Thymus (tissue), 14 donors: ENCODE measurements at places on chromosomes 12 and 14.

DNA sequence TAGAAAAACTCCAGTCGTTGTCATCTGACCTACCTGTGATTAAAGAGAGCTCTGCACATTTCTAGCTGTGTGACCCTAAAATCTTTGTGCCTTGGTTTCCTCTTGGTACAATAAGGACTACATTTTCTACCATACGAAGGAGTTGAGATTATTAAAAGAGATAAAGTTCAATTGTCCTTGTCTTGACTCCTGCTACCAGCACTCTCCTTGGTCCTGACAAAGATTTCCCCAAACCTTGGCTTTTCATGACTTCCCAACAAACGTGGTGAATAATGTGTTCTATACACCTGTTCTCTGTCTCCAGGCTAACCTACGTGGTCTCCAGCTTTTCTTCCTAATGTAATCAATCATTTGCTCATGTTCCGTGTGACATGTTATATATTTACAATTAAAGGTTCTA lies 223.5 kb downstream of the MSRB3 start:
- no peaks in the 10 kb centered on the region for H3K36me3 ChIP-seq
- no peaks in the 10 kb centered on the region for H3K4me1 ChIP-seq
- no peak overlapping the region for H3K27ac ChIP-seq

DNA sequence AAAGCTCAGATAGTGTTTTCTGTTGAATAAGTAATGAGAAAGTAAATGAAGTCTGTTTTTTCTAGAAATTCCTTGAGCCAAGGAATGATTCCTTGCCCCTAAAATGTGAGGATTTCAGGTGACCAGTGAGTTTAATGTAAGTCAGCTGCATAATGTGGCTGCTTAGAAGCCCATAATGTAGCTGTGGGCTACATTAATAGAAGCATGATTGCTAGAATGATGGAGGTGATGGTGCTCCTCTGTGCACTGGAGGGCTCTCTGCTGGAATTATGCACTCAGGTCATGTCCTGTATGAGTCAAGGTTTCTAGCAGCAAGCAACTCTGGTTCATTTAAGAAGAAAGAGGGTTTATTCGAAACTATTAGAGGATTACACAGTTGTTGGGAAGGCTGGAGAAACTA lies 19.6 kb upstream of the PWP1 start:
- no peak overlapping the region for H3K27ac ChIP-seq
- H3K4me3 ChIP-seq: no peak overlapping the region
- H3K4me1 ChIP-seq: no peaks in the 10 kb centered on the region
- H3K36me3 ChIP-seq: no peaks in the 10 kb centered on the region
- H3K27me3 ChIP-seq: no peaks in the 10 kb centered on the region

DNA sequence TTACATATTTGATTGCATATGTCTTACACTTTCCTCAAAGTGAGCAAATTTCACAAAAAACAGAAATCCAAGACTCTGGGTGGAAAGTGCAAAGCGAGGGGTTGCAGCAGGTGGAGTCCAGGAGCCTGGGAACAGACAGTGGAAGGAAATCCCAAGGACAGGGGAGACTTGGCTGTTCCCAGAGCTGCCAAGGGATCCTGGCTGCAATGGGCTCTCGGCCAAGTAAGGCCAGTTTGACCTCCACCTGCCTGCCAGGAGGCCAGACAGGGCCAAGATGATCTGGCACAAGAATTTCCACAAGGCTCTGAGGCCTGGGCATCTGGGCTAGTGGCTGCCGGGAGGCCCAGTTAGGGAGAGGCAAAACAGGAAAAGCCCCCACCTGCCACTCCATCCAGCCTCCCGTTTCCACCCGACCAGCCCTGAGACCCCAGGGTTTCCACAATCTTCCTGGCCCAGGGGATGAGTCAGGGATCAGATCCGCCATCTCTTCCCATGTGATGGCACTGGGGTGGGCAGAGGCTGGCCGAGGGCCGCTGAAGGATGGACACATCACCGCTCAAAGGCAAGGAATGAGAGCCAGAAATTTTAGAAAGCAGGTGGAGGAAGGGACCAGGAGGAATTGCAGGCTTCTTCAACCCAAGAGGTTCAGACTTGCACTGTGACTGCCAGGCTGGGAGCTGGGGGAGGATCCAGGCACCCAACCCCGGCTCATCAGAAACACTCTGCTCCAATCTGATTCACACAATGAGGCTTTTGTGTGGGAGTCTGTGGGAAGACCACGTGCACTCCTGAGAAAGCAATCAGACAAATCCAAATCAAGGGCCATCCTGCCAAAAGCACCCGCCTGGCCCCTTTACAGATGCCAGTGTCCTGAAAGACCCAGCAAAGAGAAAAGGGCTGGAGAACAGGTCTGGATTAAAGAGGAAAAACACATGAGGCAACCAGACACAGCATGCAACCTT lies 16.3 kb downstream of the SCARB1 start:
- H3K36me3 ChIP-seq: no peaks in the 10 kb centered on the region
- H3K27me3 ChIP-seq: no peaks in the 10 kb centered on the region
- peaks cover 6% of the 10 kb centered on the region for H3K4me1 ChIP-seq
- DNase-seq: no peak
- H3K4me3 ChIP-seq: no peak overlapping the region

DNA sequence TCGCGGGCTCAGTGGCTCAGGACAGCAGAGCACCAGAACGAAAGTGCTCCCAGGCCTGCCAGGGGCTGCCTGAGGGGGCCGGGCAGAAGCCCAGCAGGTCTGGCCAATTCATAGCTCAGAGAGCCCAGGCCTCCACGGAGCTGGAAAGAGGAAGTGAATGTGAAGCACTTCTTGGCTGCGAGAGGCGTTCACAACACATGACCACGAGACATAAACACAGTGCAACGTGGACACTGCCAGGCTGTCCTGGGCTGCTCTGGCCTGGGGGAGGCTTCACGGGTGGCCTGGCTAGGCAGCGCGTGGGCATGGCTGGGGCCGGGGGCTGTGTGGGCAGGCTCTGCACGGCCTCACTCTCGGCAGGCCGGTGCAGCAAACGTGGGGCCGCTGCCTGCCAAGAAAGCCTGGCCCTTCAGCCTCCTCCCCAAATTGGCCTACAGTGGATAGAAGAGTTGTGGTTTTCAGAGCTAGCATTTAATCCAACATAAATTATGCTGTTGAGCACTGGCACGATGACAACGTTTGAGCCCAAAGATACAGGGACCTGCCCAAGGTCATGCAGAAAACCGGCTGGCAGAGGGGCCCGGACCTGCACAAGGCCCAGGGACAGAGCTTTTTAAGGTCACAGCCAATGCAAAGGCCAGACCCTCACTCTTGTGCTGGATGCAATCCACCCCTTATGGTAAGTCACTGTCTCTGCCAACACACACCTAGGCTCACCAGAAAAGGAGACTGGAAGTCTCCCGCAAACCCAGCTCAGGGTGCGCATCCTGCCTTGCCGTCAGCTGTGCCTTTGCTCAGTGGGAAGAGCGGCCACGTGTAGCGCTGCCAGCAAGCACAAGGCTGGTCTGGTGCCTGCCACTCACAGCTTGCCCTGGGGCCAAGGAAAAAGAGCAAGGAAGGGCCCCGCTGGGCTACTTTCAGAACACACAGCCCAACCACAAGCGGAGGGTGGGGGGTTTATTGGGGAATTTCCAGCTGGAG lies 8.6 kb downstream of the SLC25A29 start:
- H3K27ac ChIP-seq: no peak overlapping the region
- H3K27me3 ChIP-seq: no peaks in the 10 kb centered on the region
- no peaks in the 10 kb centered on the region for H3K4me1 ChIP-seq
- no peak for DNase-seq
- no peak overlapping the region for H3K4me3 ChIP-seq

- no peaks in the 10 kb centered on the region for H3K36me3 ChIP-seq
- no peak overlapping the region for H3K4me3 ChIP-seq
- peaks cover 3% of the 10 kb centered on the region for H3K4me1 ChIP-seq
- peaks cover 20% of the 10 kb centered on the region for H3K27me3 ChIP-seq
- no peak overlapping the region for H3K27ac ChIP-seq
Observed at GRCh38 chr12:52364901-52365489, 2.3 kb downstream of the KRT85 start.

DNA sequence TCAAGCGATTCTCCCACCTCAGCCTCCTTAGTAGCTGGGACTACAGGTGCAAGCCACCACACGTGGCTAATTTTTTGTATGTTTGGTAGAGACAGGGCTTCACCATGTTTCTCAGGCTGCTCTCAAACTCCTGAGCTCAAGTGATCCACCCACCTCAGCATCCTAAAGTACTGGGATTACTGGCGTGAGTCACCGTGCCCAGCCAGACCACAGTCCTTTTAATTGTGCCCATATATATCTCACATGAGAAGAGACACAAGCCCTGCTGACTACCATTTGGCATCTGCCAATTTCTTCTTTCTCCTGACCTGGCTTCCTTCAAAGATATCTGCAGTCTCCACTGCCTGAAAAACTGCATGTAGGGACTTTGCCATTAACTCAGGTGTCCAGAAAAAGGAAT lies 142.5 kb downstream of the DPY19L2 start:
- no peaks in the 10 kb centered on the region for H3K36me3 ChIP-seq
- H3K27ac ChIP-seq: no peak overlapping the region
- no peak overlapping the region for H3K4me3 ChIP-seq
- no peaks in the 10 kb centered on the region for H3K27me3 ChIP-seq
- no peak for DNase-seq
- H3K4me1 ChIP-seq: no peaks in the 10 kb centered on the region

DNA sequence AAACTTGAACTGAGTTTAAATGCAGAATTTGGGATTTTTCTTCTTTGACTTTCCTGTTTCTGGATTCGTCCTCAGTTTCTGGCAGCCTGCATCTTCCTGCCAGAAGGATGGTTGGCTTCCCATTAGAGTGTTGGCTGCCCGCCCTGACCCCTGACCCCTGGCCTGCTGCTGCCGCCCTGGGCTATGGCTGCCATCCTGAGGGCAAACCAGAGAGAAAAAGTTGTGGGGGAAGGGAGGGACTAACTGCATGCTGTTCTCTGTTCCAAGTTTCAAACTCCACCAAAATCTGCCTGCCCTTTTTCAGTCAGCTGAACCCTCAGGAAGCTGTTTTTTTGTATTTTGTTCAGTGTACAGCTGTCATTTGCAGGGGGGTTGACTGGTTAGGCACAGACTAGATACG lies 48.4 kb downstream of the FNTB start:
- no peak overlapping the region for H3K4me3 ChIP-seq
- H3K4me1 ChIP-seq: no peaks in the 10 kb centered on the region

DNA sequence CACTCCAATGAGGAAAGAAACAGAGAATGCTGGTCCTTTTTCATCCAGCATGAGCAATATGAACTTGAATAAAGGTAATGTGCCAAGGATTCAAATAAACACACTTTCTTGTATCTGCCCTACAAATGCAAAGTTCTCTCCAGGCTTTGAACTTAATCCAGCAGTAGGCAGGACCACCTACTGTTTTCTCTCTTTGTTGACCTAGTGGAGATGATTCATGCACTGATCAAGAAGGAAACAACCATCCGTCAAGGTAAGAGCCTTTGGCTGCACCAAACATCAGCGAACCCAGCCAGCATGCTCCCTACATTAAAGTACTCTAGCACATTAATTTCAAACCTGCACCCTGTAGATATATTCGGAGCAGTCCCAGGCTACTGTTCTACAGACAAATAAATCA lies 489.3 kb downstream of the GALC start:
- no peak overlapping the region for H3K27ac ChIP-seq
- H3K4me3 ChIP-seq: no peak overlapping the region
- H3K36me3 ChIP-seq: no peaks in the 10 kb centered on the region
- DNase-seq: no peak
